ENCODE measurements at places on chromosomes 6 and 20.

DNA sequence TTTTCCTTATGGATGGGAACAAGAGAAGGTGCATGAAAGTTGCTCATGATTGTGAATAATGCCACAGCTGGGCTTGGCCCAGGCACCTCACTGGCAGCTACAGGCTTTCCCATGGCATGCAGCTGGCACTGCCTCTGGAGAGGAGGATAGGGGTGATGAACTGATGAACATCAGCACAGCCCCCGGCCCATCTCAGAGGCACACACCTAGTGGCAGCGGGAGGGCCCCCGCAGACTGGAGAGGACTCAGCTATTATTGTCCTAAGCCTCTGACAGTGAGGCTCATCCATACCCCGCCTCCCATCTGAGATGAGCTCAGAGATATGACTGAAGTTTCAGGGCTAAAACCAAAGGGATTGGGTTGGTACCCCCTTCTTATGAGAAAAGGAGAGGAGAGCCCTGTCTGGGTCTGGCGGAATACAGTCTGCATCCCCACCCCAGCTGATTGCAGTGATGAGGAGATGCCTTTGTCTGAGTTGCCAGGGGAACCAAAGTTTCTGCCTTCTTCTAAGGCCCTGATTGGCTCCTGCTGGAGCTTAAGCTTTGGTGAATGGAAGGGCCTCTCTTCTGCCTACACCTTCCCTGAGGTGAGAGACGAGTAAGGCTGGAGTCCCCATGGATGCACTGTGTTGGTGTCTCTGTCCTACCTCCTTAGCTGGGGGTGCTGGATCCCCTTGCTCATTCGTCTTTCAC, 27.6 kb upstream of the EPB41L1 start:
- no peak for DNase-seq

DNA sequence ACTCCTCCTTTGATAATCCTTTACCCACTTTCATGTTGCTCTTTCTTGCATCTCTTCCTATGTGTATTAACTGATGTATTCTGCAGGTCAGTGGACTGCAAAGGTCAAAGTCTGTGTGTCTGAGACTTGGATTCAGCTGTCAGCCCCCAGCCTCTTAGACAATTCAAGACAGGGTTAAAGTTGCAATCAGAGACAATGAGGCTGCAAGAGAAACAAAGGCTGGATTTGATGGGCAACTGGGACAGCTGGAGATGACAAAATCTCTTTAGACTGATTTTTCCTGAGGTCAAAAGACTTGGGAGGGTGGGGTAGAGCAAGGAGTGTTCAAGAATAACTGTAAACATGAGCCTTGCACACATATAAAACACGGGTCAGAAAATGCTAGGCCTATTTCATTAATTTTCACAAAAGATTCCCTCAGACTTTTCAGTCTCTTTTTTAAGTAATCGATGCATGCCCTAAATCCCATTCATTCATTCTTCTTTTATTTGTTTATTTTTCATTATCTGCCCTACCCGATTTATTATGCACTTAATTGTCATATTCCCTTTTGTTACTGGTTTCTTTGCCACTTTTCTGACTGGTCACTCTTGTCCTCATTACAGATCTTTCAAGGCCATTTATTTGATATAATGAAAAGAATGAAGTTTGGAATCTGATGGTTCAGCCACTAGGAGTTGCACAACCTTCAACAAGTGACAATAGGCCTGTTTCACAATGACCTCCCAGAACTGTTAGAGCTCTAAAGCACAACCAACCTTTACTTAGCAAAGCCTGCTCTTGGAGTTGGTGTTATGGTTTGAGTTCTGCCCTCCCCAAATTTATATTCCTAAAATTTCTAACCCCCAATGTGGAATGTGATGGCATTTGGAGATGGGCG, 33.8 kb upstream of the AKAP12 start:
- no peak for DNase-seq

DNA sequence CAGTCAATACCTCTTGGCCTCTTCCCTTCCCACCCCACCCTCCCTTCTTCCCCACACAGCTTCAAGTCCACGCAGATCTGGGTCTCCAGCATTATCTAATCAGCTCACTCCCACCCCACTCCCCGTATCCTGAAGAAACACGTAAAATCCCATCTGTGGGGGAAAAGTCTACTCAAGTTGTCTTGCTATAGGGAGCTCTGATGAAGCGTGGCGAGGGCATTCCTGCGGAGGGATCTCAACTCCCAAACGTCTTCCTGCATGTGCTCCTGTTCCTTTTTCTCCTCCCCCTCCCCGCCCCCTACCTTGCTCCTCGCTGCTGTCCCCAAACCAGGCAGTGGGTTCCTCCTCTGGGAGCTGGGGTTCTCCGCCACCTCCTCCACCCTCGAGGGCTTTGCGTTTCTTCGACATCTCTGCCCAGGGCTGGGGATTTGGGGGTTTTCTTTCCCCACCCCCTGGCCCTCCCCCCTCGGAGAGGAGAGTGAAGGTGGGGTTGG, 181.8 kb downstream of the TBXT start:
- DNase-seq, result no peak

DNA sequence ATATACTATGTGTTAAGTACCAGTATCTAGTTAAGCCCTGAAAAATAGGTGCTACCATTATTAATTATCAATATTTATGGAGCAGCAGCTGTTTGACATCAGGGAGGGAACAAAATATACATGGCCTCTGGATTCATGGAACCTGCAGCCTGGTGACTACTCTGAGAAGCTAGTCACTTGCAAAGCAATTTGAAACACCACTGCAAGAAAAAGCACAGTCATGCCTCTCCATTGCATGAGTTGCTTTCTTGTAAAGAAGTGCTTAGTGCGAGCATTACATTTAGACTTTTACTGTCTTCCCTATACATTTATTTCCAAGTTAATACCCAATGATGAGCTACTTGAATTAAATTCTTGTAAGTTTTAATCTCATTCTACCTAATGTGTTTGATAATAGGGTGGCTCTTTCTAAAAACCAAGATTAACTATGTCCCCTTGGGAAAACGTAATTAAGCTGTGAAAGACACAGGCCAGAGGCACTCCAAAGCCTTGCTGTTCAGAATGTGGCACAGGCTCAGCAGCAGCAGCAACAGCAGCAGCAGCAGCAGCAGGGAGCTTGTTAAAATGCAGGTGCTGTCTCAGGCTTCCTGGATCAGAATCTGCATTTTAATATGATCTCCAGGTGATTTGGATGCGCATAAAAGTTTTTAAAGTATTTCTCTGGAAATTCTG, 83.6 kb downstream of the PFDN4 start:
- no peak for DNase-seq

DNA sequence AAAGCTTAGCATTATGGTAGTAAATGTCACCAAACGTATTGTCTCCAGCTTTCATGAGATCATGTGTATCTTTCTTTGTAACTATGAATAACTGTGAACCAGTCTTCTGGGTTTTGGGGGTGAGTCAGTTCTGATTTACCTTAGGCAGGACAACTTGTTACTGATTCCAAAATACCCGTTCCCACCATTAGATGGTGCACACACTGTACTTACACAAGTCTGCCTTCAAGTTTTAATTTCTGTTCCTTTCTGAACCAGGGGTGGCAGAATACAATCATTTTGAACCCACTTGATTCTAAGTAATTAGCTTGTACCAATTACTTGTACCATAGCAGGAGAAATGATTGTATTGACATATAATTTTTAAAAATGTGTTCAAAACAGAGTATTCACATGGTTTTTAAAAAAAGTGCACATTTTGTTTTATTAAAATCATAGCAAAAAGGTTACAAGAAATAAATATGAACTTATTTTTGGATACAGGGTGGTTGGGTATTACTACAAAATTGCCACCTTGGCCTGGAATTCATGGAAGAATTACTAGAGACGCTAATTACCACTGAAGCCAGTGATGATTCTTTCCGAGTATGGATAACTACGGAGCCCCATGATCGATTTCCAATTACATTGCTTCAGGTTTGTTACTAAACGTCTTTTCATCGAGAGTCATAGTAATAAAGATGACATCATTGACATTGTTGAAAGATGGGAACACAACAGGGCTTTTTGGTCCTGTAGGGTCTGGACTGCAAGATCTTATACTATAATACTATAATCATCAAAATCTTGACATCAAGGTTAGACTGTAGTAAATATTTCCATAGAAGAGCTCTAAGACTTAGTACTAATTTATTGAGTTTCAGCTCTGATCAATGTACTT, 75.2 kb upstream of the GLP1R start:
- DNase-seq, result peak; percentile 63

DNA sequence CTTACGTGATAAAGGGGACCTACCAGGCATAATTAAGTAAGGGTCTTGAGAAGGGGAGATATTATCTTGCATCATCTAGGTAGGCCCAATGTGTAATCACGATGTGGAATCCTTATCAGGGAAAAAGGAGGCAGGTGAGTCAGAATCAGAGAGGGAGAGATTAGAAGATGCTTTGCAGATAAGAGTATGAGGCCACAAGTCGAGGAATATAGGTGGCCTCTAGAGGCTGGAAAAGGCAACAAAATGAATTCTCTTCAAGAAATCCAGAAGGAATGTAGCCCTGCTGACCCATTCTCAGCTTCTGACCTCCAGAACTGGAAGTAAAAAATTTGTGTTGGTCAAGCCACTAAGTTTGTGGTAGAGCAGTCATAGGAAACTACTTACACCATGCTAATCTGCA, 11.0 kb upstream of the ENPP4 start:
- DNase-seq, result no peak

DNA sequence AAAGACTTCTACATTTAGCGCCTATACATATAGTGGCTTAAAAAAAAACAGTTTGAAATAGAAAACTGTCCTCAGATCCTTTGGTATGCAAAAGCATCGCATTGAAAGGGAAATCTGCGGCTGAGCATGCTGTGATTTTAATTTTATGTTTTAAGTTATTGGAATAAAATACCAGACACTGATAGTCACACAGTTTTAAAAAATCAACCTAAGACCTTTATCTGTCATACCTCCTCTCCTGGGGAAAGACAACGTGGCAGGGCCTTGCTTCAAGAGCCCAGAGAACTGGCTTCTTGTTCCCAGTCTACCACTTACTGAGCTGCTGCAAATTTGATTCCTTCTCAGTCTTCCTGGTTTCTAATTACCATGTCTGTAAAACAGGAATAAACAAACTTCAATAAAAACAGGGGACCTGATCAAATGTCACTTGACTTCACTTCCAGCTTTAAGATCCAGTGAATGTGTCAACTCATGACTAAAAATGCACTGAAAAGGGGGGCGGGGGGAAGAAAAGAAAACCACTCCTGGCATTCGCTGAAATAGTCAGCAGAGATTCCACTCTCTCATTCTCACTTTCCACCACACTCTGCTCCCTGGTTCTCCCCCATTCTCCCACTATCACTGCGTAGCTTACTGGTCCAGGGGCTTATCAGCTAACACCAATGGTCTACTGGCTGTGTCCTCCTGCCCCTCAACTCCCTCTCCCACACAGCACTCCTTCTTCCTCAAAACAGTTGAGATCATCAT, 494.7 kb upstream of the MARCKS start:
- DNase-seq, result no peak

DNA sequence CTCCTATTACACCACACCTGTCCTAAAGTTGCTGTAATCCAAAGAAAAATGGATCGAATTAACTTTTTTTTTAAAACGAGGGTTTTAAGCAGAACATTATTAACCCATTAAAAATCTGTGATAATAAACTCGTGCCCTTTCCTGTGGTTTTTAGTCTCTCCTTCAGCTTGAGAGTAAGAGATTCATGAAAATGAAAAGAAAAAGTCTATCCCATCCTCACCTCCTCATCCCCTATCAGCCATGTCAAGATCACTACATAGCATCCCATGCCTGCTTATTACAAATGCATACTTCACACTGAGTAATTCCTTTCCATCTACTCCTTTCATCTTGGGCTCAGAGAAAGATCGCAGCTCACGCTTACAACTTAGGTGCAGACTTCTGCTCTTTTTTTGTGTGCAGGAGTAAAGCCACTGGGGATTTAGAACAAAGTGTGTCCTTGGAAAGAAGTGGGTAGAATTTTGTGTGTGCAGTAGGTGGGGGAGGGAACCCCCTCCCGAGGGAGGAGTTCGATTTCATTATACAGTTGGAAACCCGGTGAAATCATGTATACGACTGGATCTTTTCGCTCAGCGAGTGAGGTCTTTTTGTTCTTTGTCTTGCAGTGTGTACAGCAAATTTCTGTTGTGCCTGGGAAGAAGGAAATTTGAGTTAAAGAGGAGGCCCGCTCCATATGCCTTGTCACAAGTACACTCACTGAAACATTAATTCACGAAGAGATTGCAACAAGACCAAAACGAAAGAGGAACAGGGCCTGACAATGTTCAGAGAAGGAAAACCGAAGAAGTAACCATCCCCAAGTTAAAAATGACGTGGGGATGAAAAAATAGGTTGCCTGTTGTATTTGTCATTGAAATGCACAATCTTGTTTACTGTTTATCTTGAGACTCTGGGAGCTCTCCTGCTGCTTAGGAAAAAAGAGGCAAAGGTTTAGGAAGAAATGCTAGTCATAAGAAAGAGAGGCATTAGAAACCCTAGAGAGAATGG, 146.5 kb upstream of the ZNF217 start:
- peak; percentile 32 for DNase-seq

Measured in erythroblast (primary cell).